CD4-positive, alpha-beta T cell treated with Interleukin-6 for 4 hours (primary cell): ENCODE measurements at places on chromosomes 5 and 9.

- DNase-seq = peak; percentile 78
Observed at GRCh38 chr9:126500600-126501382, 112.9 kb upstream of the LMX1B start.

DNA sequence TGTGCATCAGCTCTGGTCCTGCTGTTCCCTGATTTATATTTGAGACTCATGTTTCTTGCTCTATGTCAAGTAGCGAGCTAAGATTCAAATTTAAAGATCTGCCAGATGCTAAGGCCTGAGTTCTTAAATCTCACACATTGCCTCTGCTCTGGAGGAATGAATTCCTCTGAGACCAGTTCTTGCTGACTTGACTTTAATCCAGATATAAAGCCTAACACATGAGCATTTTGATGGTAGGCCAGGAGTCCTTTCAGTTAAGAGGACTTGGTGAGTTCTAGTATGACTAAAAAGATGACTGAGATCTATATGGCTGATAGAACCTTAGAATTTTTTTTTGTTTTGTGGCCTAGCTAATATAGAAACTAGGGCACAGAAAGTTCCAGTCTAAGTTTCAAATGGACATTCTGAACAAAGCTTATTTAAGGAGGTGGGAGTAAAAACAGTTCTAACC, 1.3 kb upstream of the INIP start:
- no peak for DNase-seq

- no peak for DNase-seq
Observed at GRCh38 chr5:51806677-51807076, 423.4 kb downstream of the ISL1 start.

DNA sequence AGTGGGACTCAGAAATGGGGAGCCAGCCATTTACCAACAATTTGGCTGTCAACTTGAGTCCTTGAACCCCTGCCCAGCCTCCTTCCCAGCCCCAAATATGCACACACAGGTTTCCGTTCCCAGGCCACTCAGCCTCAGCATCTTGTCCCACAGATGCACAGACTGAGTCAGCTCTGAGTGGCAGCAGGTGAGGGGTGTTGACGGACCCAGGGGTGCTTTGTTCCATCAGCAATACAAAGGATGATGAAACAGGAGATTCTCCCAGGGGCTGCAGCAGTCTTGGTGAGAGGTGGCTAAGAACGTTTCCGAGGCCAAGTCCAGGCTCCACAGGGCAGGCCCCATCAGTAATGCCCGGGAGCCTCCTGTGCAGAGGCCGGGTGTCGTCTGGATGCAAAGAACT, 4.9 kb upstream of the OLFM1 start:
- DNase-seq = no peak

DNA sequence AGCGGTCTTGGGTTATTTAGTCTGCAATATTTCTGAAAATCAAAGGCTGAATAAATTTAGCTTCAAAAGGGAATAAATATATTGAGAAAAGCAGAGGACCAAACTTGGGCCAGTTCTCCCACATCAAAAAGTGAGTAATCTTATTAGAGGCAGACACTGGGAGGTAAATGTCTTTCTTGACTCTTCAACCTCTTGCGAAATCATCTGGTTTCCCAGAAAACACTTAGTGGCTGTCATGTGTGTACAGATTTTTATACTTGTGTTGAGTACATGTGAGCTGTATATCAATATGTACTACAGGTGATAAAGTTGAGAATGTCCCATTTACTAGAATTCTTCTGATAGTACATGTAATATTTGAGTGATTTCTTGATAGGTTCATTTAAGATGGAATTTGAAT, 454.9 kb downstream of the PRR16 start:
- no peak for DNase-seq

GRCh38 chr5:108001222-108001621, 330.5 kb upstream of the EFNA5 start:
- no peak for DNase-seq

GRCh38 chr9:33272061-33272460, 7.2 kb downstream of the CHMP5 start:
- DNase-seq = no peak

GRCh38 chr5:83378624-83379289, 92.8 kb upstream of the VCAN start:
- DNase-seq = no peak

- no peak for DNase-seq
Observed at GRCh38 chr5:123485275-123485674, 26.7 kb upstream of the CSNK1G3 start.

DNA sequence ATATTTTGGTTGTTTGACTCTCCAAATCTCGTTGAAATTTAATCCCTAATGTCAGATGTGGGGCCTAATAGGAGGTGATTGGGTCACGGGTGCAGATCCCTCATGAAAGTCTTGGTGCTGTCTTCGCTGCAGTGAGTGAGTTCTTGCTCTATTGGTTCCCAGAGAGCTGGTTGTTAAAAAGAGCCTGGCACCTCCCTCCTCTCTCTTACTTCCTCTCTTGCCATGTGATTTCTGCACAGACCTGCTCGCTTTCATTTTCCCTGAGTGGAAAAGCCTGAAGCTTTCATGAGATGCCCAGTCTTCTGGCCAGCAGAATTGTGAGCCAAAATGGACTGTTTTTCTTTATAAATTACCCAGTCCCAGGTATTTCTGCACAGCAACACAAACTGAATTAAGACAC, 221.6 kb downstream of the MAT2B start:
- DNase-seq = no peak

GRCh38 chr9:133946840-133947486, 45.2 kb downstream of the VAV2 start:
- no peak for DNase-seq

DNA sequence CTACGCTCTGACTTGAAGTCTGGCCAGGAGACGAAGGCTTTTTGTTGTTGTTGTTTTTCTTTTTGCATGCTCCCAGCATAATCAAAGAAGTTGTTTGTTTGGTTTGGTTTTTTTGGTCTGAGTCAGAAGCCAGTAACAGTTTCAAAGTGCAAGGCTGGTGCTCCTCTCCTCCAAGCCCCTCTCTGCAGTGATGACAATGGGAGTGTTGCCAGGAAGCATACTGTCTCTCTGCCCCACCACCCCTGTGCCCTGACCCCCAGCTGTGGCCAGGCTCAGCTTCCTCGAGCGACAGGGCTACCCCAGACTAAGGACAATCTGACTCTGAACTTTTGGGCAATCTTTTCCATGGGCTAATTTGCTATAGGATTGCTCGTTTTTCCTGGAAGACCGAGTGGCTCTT, 173.8 kb upstream of the PITX1 start:
- no peak for DNase-seq

DNA sequence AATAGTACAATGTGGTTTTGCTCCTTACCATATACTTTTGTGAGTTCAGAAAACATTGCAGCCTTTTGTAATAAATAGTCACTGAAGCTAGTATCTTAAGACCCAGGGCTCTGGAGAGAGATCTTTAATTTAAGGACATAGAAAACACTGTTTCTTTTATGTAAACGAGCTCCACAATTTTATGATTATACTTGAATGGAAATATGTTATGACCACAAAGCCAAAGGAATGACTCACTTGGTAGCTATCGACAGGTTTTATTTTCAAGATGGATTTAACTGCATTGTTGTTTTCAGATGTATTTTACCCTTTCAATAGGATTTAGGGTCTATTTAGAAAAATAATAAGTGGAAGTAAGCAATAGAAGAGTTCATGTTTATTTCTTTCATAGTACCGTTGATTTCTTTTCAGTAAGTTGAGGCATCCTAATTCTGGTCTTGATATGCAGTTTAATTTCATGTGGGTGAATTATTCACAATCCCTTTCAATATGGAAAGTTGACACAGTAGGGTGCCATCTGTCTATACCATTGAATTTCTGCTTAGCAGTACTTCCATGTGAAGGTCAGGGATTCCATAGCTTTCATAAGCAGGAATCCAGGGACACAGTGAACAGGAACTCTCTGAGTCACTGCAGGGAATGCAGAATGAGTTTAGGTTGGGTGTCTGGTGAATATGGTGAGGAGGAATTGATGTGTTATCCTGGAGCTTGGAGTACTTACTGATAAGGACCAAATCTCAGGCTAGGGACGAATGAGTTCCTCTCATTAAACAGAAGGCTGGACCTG, 157.6 kb downstream of the CD180 start:
- DNase-seq = no peak

GRCh38 chr5:56480078-56480704, 247.1 kb upstream of the ANKRD55 start:
- peak; percentile 64 for DNase-seq

- no peak for DNase-seq
Observed at GRCh38 chr5:109700516-109701153, 10.9 kb downstream of the MAN2A1 start.

DNA sequence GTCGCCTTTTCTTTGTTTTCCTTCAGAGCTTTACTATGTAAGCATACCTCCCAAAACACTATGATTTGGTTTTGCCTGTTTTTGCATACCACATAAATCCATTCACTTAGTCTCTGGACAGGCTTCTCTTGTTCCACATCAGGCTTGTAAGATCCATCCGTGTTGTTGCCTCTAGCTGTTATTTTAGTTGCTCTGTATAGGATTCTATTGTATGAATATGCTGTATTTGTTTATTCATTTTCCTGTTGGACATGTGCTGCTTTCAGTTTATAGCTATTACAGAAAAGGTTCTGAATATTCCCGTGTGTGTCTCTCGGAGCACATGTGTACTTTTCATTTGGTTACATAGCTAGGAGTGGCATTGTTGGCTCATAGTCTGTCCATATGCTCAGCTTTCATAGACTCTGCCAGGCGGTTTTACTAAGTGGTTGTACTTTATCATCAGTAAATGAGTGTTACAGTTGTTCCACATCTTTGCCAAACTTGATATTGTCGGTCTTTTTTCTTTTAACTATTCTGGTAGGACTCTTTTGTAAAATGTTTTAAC, 41.8 kb downstream of the NUP214 start:
- DNase-seq = no peak

GRCh38 chr9:121990600-121991306, 102.4 kb downstream of the TTLL11 start:
- no peak for DNase-seq

- DNase-seq = no peak
Observed at GRCh38 chr9:6777213-6777902, 19.6 kb downstream of the KDM4C start.

- DNase-seq = no peak
Observed at GRCh38 chr9:109865521-109865920, 85.5 kb downstream of the PALM2AKAP2 start.

- no peak for DNase-seq
Observed at GRCh38 chr9:88817628-88818027, 173.6 kb upstream of the S1PR3 start.

DNA sequence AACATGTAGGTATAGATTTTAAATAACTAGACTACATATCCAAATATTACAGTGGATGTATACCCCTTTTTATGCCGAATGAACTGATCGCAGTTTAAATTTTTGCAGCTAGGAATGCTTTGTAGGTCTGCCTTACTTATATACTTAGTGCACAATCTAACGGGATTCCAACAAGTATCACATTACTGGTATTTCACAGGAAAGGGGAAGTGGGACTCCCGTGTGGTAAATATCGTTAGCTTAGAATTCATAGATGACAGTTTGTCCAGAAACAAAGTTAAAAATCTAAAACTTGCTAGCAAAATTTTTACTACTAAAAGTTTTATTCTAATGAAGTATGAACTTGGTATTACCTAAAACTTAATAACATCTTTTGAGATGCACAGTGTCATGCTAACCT, 193.5 kb upstream of the TLX3 start:
- no peak for DNase-seq

GRCh38 chr9:132049323-132049882, 30.3 kb downstream of the MED27 start:
- no peak for DNase-seq

GRCh38 chr5:39501397-39501796, 76.6 kb upstream of the DAB2 start:
- no peak for DNase-seq

- DNase-seq = no peak
Observed at GRCh38 chr5:2910401-2911175, 159.1 kb upstream of the IRX2 start.

- no peak for DNase-seq
Observed at GRCh38 chr9:99400184-99400731, 178.2 kb downstream of the SEC61B start.

DNA sequence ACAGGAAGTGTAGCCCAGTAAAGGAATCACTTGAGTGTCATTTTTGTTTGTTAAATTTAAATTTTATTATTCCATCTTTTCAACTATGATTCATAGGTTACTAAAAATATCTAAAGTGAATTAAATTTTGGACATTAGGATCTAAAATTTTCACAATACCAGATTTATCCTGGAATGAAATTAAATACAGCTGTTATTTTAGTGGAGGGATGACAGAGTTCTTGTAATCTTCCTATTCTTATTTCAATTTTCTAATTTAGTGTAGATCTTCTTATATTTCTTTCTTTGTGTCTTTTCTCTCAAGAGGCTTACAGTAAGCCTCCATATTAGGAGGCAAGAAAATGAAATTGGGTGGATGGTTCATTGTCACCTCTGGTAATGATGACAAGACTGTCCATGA, 167.9 kb upstream of the TNC start:
- no peak for DNase-seq

GRCh38 chr9:132910376-132910775, 31.7 kb downstream of the SPACA9 start:
- no peak for DNase-seq

- DNase-seq = no peak
Observed at GRCh38 chr9:87007711-87008366, 60.5 kb upstream of the GAS1 start.

- DNase-seq = peak; percentile 4
Observed at GRCh38 chr9:33524306-33524947, 376 bp downstream of the ANKRD18B start.

GRCh38 chr5:35198075-35198474, 32.2 kb downstream of the PRLR start:
- no peak for DNase-seq

GRCh38 chr5:143017541-143017940, 247.4 kb downstream of the ARHGAP26 start:
- DNase-seq = no peak

DNA sequence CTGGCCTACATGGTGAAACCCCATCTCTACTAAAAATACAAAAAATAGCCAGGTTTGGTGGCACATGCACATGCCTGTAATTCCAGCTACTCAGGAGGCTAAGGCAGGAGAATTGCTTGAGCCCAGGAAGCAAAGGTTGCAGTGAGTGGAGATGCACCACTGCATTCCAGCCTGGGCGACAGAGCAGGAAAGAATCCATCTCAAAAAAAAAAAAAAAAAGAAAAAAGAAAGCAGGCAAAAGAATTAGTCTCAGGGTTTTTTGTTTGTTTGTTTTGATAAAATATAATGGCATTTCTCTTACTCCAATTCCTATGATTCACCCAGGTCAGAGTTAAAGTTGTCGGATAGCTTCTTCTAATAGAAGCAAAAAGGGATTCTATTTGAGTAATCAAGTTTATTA, 67.0 kb upstream of the ATG10 start:
- DNase-seq = no peak

DNA sequence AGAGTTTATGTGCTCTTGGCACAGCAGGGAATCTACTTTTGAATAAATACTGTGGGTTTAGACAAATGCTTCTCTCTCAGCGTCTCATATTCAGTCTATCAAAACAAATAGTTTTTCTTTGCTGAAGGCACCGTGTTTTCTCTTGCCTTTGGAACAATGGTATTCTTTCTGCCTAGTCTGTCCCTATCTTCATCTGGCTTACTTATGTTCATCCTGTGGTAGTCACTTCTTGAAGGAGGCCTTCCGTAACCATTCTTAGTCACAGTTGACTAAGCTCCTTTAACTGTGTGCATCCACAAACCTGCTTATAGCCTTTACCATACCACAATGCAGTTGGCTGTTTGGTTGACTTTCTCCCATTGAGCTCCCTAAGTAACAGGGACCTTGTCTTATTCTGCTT, 45.9 kb downstream of the LARP1 start:
- no peak for DNase-seq
